ENCODE measurements at places on chromosomes 13 and 19.

DNA sequence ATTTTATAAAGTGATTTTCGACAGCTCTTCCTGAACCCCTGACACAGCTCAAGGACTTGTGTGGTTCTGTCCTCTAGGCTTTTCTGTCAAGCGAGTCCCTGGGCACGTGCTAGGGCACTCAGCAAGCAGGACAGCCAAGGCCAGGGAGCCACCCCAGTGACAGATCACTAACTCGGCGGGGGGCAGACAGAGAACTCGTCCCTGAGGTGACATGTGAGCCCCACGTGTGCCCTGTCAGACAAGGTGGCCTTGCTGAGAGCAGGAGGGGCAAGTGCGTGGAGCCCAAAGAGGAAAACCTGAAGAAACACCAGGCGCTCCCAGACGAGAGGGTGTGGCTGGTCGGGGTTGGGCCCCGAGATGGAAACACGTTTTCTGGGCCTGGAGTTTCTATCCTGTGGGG, 4.9 kb downstream of the ETFB start:
- no peak for DNase-seq

DNA sequence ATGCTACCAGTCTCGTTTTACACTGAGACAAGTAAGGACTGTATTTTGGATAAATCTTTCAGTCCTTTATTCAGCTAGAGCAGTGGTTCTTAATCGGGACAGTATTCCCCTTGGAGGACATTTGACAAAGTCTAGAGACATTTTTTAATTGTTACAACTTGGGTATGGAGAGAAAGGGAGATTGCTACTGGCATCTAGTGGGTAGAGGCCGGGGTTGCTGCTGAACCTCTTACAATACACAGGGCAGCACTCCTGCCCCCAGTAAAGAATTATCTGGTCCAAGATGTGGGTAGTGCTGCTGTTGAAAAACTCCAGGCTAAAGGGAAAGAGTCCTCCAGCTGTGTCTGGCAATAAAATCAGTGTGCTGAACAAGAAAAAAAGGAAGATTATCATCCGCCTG, 334.8 kb downstream of the SLC7A1 start:
- DNase-seq = no peak

DNA sequence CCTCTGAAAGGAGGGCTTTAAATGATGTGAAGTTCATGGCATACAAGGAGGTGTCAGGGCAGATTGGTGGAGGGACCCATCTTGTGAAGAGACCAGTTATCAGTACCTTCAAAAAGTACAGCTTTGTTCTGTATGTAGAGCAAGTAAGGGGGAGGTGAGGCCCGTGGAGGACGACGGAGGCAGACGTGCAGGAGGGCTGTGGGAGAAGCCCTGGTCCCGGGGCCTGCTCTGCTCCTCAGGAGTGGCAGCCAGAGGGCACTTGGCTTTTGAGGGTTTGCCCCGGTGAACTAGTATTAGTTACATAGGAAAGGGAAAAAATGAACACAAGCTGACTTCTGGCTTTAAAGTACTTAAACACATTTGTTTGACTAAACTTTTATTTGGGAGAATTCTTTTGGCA, 42.1 kb downstream of the COG3 start:
- DNase-seq = no peak

DNA sequence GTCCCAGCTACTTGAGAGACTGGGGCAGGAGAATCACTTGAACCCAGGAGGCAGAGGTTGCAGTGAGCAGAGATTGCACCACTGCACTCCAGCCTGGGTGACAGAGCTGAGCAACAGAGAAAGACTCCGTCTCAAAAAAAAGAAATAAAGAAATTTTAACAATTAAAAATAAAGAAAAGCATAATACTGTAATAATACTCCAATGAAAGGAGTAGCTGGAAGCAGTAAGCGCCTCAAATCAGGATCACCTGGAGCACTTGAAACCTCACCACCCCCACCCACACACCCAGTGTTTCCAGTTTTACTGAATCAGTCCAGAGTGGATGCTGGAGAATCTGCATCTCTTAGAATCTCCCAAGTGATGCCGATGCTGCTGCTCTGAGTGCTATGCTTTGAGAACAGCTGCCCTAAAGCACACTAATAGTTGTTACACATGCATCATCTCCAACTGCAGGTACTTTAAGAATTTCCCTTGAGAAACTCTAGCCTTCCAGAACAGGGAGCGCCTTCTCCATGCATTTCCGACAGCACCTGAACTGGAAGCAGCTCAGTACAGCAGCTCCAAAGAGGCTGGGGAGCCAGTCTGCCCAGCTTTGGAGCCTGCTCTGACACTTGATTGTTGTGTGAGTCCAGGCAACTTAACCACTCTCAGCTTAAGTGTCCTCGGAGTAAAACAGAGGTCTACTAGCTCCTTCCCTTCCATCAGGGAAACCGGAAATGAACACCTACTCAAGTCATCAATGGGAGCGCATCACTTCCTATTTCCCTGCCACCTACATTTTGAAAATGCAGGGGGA, 2.9 kb downstream of the ABCC4 start:
- DNase-seq = no peak

DNA sequence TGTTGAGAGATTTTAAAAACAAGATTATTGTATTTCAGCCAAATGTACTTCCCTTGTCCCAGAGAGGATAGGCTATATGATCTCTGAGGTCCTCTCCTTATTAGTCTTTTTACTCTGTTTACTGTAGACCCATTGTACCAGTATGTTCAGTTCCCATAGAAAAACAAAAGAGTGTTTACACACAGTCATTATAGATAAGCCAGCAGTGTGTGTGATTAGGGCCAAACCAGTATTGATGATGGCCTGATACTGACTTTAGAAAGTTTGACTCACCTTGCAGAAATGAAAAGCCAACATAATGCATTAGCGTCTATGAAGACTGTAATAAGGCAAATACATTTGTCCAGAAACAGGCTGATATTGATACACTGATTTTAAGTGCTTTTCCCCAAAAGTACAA, 6.2 kb downstream of the MTUS2 start:
- DNase-seq = no peak

DNA sequence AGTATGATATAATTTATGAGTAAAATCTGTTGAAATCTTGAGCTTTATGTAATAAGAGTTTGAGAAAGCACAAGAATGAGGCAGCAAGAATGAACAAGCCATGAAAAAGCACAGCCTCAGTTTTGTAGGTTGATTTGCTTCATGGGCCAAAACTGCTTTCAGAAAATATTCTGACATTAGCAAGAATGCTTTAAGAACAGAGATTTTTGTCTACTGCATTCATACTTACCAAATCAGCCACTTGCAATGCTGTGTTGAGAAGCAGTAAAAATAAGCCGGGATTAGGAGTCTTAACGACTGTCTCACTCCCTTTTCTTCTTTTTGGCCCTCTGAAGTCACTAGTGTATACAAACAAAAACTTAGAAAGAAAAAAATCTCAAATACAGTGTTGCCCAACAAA, 114.5 kb downstream of the POSTN start:
- DNase-seq = no peak

All from AG08395 (cell line).